RCC 7860 (cell line): ENCODE measurements at places on chromosomes 1 and 21.

- no peak for DNase-seq
Measured at GRCh38 chr1:212915245-212916091, 34.9 kb upstream of the VASH2 start.

- peak; percentile 48 for DNase-seq
Measured at GRCh38 chr1:8147956-8148355, 121.8 kb upstream of the ERRFI1 start.

DNA sequence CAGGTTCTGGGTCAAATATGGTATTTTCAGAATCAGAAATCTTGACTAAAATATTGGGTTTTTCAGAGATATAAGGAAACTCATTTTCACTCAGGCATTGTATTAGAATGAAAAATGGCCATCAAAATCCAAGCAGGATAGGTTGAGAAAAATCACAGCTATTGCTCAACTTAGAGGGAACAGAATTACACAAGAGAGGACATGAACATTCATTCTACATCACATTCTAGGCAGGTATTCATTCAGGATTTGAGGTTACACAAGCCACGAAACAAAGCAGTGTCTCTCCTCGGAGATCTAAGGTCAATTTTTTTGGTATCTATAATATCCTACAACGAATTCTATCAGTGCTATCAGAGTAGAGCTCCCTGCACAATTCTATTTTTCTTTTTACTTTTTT, 163.6 kb upstream of the HP1BP3 start:
- no peak for DNase-seq

- DNase-seq = peak; percentile 24
Measured at GRCh38 chr1:46246548-46247435, 771 bp upstream of the RAD54L start.
